ENCODE measurements at places on chromosomes 5 and 9.

DNA sequence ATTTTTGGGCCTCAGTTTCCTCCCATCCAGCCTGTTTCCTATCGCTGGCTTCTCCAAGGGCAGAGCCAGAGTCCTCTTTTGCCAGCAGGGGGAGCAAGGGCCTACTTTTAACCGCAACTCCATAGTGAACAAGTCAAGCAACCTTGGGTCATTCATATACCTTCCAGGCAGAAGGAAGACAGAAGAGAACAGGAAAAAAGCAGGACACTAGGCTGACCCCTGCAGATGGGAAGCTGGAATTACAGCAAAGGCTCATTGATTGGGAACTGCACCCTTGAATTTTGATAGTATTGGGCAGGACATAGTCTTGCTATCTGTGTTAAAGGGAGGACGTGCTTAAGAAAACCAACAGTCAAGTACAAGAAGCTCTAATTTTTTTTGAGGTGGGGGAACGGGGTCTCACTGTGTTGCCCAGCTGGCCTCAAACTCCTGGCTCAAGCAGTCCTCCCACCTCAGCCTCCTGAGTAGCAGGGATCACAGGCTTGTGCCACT lies 30.1 kb downstream of the QRFP start:
- peak; percentile 92 for DNase-seq

DNA sequence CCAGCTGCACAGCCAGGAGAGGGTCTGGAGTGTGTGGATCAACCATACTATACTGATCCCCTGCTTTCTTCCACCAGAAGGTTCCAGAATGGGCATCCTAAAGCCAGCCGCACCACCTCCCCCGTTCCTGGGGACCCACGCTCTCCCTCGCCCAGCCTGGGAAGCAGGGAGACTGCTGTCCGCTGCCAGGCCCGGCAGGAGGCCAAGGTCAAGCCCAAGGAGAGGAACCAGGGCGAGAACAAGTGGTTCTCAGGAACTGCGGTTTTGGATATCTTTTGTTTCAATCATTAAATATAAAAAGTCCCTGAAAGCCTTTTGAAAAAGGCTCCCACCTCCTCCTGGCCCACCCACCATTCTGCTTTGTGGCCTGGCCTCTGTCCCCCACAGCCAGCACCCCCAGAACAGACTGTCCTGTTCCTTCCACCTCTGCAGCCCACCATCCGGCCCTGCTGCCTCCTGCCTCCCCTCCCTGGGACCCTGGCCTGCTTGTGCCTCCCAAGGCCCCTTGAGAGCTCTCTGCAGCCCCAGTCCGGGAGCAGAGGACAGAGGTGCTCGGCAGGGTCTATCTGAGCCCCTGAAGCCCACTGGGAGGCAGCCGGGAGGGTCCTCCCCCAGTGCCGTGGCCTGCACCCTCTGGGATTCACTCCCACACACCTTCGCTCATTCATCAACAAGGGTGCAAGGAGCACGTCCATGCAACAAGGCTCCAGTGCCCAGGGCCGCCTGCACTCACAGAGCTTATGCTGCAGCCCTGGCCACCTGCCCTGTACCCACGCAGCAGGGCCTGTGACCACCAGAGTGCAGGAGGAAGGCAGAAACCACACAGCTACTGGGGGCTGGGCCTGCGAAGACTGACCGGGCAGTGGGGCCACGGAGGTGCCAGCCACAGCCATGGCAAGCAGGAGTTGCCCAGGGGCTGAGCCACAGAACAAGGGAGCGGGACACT lies 614 bp upstream of the LCN6 start:
- DNase-seq: no peak

DNA sequence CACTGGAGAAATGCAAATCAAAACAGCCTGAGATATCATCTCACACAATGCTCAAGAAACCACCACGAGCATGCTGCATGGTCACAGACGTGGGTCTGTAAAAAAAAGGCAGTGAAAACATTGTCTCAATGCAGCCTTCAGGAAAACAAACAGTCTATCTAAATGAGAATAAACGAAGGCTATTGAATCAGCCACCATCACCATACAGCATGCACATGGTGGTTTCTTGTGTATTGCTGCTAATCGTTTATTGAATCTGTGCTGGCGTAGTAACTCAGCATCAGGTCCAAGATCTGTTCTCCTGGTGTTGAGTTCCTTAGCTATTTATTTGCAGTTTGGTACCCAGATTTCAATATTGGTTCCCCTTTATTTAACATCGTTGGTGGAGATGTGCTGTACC lies 1115.0 kb downstream of the CDH18 start:
- no peak for DNase-seq

DNA sequence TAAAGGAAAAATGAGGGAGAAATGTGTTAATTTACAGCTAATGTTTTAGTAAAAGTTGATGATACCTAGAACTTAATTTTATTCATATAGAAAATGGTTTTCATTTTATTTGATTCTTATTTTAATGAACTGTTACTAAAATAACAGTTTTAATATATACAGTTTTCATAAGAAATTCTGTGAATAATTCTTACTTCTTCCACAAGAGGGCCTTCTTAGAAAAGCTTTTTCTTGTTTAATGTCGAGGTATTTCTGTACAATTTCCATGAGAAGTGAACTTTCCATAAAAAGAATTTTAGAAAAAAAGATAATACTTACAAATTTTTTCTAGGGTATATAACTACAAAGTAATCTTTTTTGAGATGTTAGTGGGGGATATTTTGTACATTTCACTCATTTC lies 73.9 kb downstream of the KLF9 start:
- DNase-seq: no peak

- DNase-seq: no peak
Observed at GRCh38 chr9:114687034-114687433, 5.0 kb upstream of the TEX48 start.

GRCh38 chr5:171848006-171848405 lies 62.4 kb downstream of the SMIM23 start:
- no peak for DNase-seq

- no peak for DNase-seq
Observed at GRCh38 chr5:83441747-83442146, 29.8 kb upstream of the VCAN start.

GRCh38 chr9:120513825-120514396 lies 66.1 kb downstream of the CDK5RAP2 start:
- no peak for DNase-seq

DNA sequence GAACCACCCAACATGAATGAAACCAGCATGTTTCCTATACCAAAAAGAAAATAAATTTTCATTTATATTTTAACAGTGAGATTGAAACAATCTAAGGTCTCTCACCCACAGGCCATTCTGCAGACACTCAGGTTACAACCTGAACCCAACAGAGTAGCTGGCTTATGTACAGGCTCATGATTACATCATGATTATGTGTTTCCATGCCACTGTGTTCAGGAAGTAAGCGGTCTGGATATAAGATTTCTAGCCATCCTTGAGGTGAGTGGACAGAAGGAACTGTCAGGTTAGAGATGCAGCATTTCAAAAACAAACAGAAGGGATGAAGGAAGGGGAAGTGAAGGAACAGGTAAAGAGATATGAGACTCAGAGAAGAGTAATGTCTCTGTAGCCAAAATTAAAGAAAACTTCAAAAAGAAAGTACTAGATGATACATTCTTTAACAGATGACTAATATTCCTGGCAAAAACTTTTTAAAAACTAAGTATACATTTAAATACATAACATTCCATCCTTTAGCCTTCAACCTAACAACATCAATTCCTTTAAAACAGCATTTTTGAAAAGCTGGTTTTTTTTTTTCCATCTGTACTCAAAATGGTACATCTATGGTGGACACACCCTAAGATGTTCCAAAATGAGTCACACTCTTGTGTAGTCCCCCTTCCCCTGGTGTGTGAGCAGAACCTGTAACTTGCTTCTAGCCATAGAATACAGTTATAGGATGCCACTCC lies 119.8 kb downstream of the LPAR1 start:
- DNase-seq: no peak
